Neuronal stem cell (in vitro differentiated cells): ENCODE measurements at places on chromosomes 7 and 10.

DNA sequence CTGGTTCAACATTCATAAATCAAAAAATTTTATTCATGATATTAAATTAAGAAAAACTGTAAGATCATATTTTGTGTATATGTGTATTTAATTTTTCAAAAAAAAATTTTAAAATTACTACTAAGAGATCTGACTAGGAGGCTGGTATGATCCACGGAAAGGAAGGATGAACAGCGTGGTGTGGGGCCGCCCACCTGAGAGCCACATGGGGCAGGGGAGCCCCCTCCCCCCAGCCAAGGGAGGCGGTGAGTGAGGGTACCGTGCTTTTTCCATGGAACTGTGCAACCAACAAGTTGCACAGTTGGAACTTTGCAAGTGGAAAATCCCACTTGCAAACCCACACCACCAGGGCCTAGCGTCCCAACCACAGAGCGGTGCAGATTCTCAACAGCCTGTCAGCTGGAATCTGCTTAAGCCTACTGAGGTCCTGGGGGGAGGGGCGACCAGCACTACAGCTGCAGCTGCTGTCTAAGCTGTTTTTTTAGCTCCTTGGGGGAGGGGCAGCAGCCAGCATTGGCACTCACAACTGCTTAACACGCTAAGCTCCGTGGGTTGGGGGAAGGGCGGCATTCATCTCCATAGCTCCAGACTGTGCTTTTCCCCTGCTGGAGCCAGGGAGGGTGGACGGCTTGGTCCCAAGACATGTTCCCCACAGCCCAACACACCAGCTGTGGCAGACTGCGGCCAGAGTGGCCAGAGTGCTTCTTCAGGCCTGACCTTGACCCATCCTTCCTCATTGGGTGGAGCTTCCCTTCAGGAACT, 94.2 kb upstream of the IGFBP3 start:
- peak; percentile 82 for DNase-seq

GRCh38 chr7:116776610-116777289, 85.6 kb upstream of the CAPZA2 start:
- DNase-seq, result no peak

GRCh38 chr10:103884681-103885139, 29.3 kb upstream of the SH3PXD2A start:
- peak; percentile 46 for DNase-seq

- DNase-seq, result no peak
Observed at GRCh38 chr7:39458061-39458745, 108.0 kb upstream of the YAE1 start.

GRCh38 chr10:17181751-17182150, 19.7 kb downstream of the TRDMT1 start:
- no peak for DNase-seq

DNA sequence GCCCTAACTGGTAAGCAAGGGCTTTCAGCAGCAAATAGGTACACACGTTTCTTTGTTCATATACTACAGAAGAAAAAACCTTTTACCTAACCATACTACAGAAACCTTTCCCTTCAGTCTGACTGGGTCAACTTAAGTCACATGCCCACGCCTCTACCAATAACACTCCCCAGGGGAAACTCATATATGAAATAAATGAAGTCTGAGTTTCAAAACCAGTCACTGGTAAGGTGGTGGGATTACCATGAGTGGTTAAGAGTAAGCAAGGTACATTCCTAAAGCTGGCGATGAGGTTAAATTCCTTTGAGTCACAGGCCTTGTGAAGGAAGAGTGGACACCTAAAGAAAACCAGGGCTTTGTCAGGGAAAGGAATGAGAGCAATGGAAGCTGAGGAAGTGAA, 21.4 kb upstream of the KIF20B start:
- no peak for DNase-seq

- no peak for DNase-seq
Observed at GRCh38 chr7:28145090-28145626, 35.4 kb downstream of the JAZF1 start.

- no peak for DNase-seq
Observed at GRCh38 chr7:14894826-14895225, 7.7 kb downstream of the DGKB start.

- no peak for DNase-seq
Observed at GRCh38 chr10:604716-605631, 84.5 kb downstream of the DIP2C start.

GRCh38 chr7:105376908-105377533, 11.7 kb downstream of the SRPK2 start:
- DNase-seq, result no peak

- no peak for DNase-seq
Observed at GRCh38 chr10:127534496-127534895, 14.6 kb upstream of the NPS start.

DNA sequence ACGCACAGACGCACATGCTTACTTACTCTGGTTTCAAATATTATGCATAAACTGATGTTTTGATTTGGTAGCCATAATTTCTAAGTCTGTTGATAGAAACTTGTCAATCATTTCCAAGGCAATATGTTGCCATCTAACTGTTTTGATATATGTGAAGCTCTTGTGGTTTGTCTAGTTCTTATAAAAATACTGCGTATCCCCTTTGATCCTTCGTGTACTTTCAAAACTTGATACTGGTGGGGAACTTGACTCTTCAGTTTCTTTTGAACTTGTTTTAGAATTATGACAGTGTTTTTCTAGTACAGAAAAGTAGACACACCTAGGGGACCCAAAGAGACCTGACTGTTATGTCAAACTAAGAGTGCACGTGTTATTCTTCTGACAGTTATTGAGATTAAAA, 708.0 kb downstream of the LRMDA start:
- no peak for DNase-seq

GRCh38 chr7:49775949-49776443, 2.6 kb downstream of the VWC2 start:
- no peak for DNase-seq

DNA sequence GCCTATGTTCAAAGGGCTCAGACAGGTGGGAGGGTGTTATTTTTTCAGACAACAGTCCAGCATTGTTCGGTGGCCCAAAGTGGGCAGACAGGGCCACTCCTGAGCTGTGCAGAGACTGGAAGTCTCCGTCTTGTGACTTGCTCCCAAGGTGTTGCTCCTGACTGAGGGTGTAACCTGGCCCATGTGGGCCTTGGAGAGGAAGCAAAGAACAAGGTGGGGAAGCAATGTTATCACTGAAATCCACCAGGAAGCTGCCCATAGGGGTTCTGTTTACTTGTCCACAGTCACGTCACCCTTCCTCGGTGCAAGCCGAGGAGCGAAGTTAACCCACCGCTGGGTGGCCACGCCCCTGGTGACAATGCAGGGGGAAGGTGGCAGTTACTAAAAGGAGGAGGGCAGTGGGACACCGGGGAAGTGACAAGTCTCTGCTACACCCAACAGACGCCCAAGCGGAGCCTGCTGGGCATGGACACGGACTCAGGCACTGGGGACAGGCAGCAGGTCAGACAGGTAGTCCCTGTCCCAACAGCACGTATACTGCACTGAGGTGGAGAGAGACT, 311.6 kb upstream of the MKI67 start:
- DNase-seq, result no peak

GRCh38 chr7:152907042-152907761, 147.7 kb downstream of the ACTR3B start:
- no peak for DNase-seq

- DNase-seq, result no peak
Observed at GRCh38 chr10:124126145-124126982, 33.0 kb upstream of the CHST15 start.

DNA sequence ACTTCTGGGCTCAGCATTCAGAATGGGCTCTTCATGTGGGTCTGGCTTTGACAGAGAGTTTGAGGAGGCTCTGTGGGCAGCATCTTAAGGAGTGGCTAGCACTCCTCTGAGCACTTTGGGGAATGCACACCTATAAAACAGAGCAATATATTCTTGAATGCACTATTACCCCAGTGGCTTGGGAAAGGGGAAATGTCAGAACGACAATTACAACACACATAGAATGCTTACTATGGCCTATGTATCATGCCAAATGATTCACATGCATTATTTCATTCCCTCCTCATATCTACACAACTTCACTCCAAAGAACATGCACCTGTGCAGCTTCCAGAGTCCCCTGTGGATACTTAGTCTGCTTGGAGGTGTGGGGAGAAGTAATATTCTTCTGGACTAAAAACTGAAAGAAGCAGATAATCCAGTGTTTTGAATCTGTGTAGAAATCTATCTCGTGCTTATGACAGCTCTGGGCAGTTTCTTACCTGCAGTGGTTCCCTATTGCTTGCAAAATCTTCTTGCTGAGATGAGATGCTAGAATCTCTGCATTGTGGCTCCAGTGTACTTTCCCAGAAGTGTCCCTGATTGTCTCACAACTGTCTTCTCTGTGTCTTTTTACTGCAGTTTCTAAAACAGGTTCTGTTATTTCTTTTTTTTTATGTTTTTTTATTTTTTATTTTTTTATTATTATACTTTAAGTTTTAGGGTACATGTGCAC, 5.5 kb upstream of the MGAM start:
- no peak for DNase-seq

GRCh38 chr10:48478980-48479811, 125.7 kb downstream of the ARHGAP22 start:
- no peak for DNase-seq
